ENCODE measurements at places on chromosomes 2 and 18.

DNA sequence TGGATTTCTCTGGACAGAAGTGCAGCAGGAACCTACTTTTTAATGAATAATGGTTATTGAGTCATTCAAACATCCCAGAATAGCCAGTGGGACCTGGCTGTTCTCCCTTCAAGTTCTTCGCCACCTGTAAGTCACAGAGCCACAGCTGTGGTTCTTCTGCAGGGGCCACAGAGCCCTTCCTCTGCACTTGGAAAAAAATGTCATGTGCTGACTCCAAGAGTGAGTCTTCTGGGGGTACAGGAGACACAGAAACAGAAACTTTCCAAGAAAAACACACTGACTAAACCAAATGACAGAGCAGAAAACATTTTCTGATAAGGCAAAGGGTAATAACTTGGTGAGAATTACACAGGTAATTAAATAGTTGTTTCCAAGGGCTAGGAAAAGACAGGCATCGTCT, 68.7 kb upstream of the FN1 start:
- DNase-seq = no peak

- no peak for DNase-seq
Measured at GRCh38 chr2:127826047-127826446, 15.1 kb upstream of the WDR33 start.

DNA sequence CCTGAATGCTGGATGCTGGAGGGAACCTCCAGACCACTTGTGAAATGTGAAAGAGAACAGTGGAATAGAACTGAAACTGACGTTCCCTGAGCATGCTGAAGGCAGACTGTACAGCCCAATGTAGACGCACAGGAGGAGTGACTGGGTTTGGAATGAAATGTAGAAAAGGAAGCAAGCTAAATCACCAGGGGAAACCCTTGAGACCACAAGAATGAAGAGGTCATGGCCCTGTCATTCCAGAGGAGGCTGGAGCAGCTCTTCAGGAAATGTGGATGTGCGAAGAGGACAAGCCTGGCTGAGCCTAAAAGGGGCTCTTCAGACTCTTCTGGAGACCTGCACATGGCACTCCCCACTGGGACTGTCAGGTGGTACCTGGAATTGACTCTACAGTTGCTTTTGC, 118.5 kb upstream of the ALPP start:
- peak; percentile 54 for DNase-seq

DNA sequence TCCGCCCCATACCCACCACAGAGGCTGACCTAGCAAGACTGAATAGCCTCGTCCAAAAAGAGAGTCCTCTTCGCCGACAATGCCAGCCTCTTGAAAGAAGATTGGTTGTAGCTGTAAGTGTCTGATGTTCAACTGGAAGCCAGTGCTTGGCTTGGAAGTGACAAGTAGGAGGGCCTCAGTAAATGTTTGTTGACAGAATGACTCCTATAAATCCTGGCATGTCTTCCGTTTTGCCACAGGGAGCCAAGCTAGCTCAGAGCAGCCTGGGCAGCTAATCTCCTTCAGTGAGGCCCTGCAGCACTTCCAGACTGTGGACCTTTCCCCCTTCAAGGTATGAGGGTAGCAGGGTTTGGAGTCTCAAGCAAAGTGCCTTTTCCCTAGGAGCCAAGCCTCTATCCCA, 14.9 kb downstream of the ELMOD3 start:
- DNase-seq = no peak

DNA sequence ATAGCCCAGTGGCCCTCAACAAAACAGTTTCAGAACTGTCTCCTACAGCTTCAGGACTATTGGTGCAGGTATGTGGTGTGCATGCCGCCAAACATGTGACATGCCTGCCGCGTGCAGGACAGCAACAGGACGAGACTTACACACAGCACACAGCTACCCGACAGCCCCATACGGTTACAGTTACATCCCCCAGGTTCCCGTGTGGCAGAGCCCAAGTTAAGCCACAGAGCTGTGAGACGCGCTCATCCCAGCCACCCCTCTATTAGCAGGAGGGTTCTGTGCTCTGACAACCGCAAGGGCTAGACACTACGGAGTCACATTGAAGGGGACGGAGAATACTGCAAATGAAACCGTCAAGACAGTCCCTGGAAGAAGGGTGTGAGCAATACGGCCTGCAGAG, 16.4 kb upstream of the TUBB6 start:
- no peak for DNase-seq

GRCh38 chr2:173982918-173983317, 17.7 kb upstream of the SP3 start:
- peak; percentile 73 for DNase-seq

DNA sequence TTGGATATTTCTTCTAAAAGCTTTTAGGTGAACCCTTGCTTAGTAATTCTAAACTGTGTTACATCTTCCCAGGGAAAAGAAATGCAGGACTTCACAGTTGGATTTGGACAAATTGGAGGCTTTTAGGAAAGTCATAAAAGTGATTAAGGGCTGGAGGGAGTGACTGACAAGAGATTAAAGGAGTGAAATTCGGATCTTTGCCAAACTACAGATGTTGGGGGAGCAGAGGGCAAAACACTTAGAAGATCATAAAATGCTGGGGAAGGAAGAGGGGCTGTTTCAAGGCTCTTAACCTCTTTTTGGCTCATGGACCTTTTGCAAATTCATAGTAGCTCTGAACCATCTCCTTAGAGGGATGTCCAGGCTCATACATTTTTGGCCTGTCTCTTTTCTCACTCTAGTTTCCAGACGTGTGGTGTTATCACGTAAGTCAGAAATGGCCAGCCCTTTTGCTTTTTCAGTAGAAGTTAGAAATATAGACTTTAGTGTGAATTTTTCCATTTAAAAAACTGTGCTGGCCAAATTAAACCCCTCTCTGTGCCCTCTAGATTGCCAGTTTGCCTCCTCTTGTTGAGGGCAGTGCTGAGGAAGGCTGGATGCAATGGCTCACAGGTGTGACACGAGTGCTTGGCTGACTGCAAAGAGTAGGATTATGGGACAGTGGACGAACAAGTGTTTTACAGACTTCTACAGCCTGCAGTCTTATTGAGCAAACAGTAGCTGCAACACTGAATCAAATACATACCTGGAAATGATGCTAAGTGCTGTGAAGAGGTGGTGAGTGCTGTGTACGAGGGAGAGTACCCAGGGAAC, 109.9 kb downstream of the LYPD6B start:
- DNase-seq = no peak

GRCh38 chr2:234099266-234099665, 48.8 kb downstream of the SPP2 start:
- no peak for DNase-seq

DNA sequence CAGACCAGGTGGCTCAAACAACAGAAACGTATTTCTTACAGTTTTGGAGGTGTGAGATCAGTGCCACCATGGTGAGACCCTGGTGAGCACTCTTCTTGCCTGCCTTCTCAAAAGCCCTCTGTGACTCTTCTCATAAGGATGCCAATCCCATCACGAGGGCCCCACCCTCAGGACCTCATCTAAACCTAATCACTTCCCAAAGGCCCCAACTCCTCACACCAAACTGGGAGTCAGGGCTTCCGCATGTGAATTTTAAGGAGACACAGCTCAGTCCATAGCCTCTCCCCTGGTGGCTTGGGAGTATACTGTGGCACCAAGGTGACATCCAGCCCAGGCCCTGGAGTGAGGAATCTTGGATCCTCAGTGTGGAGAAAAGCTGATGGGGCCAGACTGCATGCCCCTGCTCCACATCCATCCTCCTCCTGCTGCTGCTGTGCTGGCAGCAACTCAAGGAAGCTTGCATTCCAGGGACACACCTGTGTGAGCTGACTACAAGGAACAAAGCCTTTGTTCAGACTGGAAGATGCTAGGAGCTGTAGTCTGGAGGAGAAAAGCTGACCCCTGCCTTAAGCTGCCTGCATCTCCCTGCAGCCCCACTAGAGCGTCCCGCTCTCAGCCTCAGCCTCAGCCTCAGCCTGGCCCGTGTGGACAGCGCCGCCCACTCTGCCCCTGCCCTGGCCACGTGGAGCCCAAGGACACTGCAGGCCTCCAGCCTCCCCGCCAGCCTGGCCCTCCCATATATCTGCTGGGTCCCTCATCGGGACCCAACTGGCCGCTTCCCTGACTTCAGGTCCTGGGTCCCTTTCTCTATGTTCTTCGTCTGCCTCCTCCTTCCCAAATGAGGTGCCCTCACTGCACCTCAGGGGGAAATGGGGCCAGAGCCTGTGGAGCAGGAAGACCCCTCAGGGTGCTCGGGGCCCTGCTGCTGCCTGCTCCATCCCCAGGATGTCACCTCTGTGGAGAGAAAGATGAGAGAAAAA, 87.8 kb upstream of the RAB6C start:
- no peak for DNase-seq

GRCh38 chr2:233245406-233245805, 6.1 kb upstream of the ATG16L1 start:
- DNase-seq = no peak

DNA sequence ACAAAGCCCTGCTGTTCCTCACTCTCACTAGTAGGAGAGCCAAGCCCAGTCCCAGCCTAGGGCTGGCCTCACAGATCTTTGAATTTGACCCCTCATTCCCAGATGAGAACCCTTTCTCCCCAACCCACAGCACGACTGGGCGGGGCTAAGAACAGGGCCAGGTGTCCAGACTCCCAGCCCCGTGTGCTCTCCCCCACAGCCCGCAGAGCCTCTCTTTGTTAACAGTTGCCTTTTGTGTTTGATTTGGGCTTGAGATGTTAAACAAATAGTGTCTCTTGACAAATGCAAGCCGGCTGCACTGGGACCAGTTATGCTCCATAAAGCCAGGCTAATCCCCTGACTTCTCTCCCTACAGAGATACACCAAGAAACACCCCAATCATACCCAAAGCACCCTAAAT, 4.7 kb upstream of the KCNK3 start:
- no peak for DNase-seq

- DNase-seq = no peak
Measured at GRCh38 chr2:206721256-206721920, 3.2 kb upstream of the DYTN start.
